Stimulated activated CD4-positive, alpha-beta T cell treated with anti-CD3 and anti-CD28 coated beads, Interleukin-1b, Interleukin-23, amount 100 ng/mL, for 1 hour (primary cell): ENCODE measurements at places on chromosomes 13 and 19.

- DNase-seq: no peak
Measured at GRCh38 chr13:26628706-26629105, 71.2 kb downstream of the WASF3 start.

GRCh38 chr13:110323172-110323891, 16.2 kb downstream of the COL4A2 start:
- no peak for DNase-seq

DNA sequence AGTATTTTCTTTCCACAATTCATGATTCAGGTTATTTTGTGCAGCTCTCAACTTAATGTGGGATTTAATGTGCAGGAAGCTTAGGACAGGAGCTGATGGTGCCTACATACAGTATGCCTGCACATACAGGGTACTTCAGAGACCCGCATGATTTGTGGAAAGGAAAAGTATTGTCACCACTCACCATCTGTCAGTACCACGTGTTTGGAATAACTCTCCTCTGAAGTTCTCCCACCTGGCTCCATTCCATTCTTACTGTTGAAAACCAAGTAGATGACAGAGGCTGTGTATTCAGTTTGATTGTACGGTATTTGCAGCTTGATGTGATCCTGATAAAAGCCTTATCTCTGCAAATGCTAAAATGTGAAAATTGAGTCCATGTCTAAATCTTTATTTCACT, 85.7 kb downstream of the ZAR1L start:
- DNase-seq: no peak

DNA sequence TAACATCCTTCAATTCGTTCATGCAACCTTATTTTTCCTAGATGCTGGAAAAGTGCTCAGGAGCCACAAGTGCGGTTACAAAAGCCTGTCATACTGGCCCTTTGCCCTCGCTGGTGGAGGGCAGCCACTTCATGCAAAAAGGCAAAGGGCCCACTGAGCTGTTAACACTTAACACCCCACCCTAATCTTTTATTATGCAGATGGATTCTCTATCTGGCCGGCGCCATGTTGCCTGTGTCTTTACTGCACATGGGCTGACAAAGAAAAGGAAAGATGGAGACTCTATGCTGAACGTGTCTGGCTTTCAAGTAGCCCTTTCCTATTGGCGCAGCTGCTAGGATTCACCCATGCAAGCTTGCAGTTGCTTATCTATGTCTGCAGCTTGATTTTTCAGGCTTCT, 10.8 kb downstream of the OR7D2 start:
- DNase-seq: no peak

- DNase-seq: no peak
Measured at GRCh38 chr19:33194886-33195644, 935 bp downstream of the LRP3 start.

DNA sequence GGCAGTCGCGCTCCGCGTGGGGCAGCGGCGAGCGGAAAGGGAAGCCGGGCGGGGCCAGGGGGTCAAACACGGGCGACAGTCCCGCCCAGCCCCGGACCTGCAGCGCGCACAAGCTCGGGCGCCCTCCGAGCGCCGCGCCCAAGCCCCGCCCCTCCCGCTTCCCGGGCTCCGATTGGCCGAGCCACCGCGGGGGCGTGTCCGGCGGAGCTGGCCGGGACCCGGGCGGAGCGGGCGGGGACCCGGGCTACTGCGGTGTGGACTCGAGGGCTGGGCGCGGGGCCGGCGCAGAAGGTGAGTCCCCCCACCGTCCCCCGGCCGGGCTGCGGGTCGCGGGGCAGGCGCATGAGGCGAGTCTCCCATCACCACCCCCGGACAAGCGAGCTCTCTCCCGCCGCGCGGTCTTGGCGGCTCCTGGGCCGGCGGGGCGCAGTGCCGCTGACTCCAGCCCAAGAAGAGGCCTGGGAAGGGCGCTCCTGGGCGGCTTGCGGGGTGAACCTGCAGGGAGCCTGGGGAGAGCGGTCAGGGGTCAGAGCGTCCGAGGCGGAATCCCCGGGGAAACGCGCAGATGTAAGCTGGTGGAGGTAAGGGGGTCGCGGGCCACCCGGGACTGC, at the start of gene PLEKHF1:
PLEKHF1 (plus strand) TSS at position 247 of the 611 bp plus-strand sequence. CDS start 8,379 bp downstream, outside the sequence.
- peak; percentile 64 for DNase-seq

GRCh38 chr13:52968074-52968700, 60.4 kb upstream of the OLFM4 start:
- peak; percentile 10 for DNase-seq

DNA sequence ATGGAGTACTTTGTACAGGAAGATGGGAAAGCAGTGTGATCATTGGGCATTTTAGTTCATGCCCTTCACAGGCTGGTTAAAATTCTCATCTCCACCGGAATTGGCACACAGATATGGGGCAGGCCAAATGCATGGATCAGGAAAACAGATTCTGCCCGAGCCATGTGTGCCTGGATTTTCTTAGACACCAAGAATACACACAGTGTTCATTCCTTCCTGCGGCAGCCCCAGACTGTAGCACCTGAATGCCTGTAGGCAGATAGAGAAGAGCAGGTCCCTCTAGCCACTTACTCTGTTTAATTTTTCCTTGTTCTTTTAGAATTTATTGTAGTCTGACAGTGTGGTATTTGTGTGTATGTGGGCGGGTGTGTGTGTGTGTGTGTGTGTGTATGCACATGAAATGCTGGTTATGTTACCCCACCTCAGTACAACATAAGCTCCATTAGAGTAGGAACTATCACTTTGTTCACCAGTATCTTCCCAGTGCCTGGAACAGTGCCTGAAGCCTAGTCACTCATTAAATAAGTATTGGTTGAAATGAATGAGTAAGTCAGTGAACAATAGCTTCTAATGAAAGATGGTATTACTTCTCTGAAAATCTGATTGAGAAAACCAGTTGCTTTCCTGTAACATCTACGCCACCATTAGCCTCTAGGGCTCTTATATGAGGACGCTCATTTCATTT, 41.7 kb downstream of the FRY start:
- DNase-seq: no peak

GRCh38 chr13:20363603-20364002, 131.5 kb upstream of the GJB6 start:
- no peak for DNase-seq

GRCh38 chr13:40968416-40969000, 50.6 kb downstream of the ELF1 start:
- no peak for DNase-seq

- DNase-seq: no peak
Measured at GRCh38 chr13:30222254-30222653, 85.1 kb downstream of the KATNAL1 start.

- no peak for DNase-seq
Measured at GRCh38 chr13:87089391-87089790, 581.8 kb upstream of the SLITRK5 start.

GRCh38 chr13:91097269-91097668, 250.2 kb upstream of the MIR17HG start:
- no peak for DNase-seq
